ENCODE measurements at places on chromosomes 13 and 19.

GRCh38 chr13:44508562-44509077 lies 67.5 kb downstream of the TSC22D1 start:
- DNase-seq, result no peak

DNA sequence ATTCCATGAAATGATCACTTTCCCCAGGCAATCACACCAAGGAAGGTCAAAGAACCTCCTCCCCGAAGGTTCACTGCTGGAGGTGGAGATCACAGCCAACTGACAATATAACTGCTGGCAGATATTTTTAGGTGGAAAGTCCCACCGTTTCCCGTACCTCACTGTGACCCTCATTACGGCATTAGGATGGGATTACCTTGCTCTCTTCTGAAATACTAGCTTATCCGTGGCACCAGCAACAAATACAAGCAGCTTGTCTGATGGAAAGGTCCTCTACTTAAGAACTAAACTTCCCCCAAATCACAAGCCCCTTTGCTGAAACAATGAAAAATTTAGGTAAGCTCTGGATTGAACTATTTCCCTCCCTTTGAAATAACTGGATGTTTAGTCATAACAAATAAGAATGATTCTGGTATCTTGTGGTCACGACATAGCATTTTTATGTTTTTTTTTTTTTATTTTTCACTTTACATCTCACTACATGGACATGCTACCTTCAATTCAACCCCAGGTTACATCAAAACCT lies 178.9 kb downstream of the COL4A1 start:
- no peak for DNase-seq

GRCh38 chr19:37953171-37953917 lies 46.3 kb downstream of the SIPA1L3 start:
- no peak for DNase-seq

DNA sequence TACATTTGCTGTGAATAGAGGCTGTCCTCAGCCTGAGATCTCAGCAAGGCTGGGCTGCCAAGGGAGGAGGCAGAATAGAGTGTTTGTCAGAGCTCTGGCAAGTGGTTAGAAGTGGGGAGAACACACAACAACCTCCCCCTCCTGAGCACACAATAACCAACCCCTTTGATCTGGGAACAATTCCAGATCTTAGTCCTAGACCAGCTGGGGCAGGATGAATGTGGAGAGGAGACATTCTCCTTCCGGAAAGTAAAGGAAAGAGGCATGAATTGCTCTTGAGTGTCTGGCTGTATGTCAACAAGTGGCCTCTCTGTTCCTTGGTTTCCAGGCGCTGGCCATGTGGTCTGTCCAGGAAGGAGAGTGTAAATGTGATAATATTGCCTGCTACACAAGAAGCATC lies 114.9 kb upstream of the TMTC4 start:
- no peak for DNase-seq

GRCh38 chr19:6418562-6418932 lies 6.1 kb downstream of the KHSRP start:
- no peak for DNase-seq

Measured in activated naive CD8-positive, alpha-beta T cell treated with anti-CD3 and anti-CD28 coated beads, Interleukin-2, amount 50 U/mL, for 16 hours (primary cell).